ENCODE measurements at places on chromosomes 3 and 15. TPM values are rescaled to one million over a fixed set of nuclear protein-coding genes. Genes with fewer than 3 reads are reported as not detected.

The ACAN gene
- total RNA-seq: 0.85 TPM

The AMOTL2 gene
- total RNA-seq: 66.9 TPM

The FETUB gene
- not detected for total RNA-seq

The LINGO1 gene
- total RNA-seq: 8.4 TPM

Data from uterus (tissue), 4 donors.